ENCODE measurements at places on chromosomes 4 and X.

DNA sequence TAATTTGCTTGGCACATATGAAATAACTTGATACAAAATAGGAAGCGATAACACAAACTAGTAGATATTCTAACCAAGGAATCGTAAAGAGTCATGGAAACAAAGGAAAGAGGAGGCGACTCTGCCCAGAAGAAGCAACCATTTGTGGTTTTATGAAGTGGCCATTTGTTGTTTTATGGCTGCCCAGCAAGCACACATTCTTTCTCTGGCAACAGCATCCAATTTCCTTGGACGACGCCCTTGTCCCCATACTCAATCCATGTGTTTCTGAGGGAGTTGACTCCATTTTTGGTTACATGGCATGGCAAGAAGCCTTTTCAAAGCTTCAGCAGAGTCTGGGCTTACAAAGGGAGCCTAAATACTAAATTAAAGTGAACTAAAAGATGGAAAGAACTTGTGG lies 295.1 kb downstream of the INPP4B start:
- no peak for DNase-seq

DNA sequence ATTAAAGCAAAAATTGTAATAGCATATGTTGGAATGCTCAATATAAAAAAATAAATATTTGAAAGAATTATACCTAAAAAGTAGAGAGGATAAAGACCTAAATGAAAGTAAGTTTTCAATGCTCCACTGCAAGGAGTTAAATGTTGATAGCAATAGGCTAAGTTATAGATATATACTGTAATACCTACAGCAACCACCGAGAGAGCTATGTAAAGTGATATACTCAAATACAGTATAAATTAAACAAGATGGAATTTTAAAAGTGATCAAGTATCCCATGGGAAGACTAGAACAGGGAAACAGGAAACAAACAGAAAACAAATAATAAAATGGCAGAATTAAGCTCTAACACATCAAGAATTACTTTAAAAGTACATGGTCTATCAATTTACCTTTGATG lies 73.9 kb downstream of the CASP3 start:
- no peak for DNase-seq

DNA sequence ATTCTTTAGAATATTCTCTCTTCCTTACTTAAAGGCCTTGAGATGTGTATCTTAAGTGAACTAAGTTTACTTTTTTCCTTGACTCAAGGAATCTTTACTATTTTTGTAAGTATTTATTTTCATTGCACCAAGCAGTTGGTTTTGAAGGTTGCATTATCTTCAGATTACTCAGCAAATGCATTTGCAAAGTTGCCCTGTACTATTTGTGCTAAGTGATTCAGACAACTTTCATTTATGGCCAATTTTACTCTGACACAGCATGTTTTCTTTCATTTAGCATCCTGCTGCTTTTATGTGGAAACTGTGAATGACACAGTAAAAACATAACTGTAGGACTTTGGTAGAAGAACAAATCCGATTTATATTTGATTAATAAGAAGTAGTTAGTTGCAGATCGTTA lies 191.0 kb downstream of the CCSER1 start:
- no peak for DNase-seq

DNA sequence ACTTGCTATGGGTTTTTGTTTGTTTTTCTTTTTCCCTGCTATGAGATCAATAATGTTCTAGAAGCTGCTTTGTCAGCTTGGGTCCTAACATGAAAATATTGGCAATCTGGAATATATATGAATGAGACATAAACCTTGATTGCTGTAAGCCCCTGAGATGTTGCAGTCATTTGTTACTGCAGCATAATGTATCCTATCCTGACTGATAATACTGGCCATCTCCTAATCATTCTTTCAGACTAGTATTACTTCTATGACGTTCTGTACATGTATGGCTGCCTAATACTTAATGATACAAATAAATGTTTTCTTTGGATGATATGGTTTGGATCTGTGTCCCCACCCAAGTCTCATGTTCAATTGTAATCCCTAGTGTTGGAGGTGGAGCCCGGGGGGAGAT lies 19.3 kb upstream of the SLAIN2 start:
- DNase-seq = no peak

DNA sequence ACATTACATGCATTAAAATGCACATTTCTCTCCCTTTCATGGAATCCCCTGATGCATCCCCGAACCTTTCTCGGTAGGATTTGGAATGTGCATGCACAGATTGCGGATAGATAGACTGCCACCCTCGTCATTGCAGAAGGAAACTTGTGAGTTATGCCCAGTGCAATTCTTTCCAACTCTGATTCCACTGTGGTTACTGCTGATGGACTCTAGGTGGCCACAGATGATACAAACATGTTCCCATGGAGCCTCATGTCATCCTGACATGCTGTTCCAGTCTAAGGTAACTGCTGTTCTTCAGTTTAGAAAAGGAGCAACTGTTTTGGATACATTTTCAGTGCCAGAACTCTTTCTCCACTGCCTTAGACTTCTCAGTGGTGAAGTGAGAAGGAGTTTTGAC lies 9.1 kb upstream of the VCX3B start:
- DNase-seq = no peak

- DNase-seq = no peak
Measured at GRCh38 chr4:111678479-111678878, 466.8 kb upstream of the FAM241A start.

DNA sequence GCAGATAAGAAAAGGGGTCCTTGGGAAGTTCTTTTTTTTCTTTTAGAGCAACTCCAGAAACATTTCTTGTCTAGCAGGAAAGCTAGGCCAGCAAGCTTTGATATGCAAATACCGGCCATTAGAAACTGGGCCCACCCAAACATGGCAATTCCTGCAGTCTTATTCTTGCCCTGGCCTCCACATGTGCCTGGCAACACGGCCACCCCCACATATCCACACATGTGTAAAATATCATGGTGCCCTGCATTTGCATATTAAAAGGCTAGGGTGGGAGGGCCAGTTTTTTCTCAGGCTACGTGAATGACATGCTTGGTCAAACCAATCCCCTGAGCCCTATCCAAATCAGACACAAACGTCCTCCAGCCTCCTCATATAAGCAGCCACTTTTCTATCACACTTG lies 171.7 kb upstream of the ZCCHC13 start:
- no peak for DNase-seq

- DNase-seq = no peak
Measured at GRCh38 chr4:932713-933070, 432 bp downstream of the TMEM175 start.

- no peak for DNase-seq
Measured at GRCh38 chrX:42497356-42497755, 280.6 kb downstream of the PPP1R2C start.

GRCh38 chr4:54378461-54378860 lies 149.4 kb downstream of the PDGFRA start:
- DNase-seq = no peak

GRCh38 chrX:119218198-119218597 lies 17.9 kb upstream of the PGRMC1 start:
- no peak for DNase-seq

- DNase-seq = no peak
Measured at GRCh38 chr4:10051517-10052135, 30.3 kb upstream of the SLC2A9 start.

GRCh38 chr4:55121246-55121645 lies 4.1 kb downstream of the KDR start:
- DNase-seq = no peak

DNA sequence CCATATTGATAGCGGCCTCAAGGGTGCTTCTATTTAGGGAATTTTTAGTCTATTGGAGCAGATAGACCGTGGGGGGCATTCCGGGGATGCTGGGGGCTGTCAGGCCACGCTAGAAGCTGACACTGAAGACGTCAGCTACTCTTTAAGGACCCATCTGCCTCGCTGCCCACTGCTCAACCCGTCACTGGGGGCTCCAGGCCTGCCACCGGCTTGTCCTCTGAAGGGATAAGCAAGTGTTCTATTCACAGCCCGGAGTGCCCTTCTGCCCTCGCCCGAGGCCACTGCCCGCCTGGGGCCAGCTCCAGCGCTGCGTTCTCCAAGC lies 679 bp upstream of the MSL3 start:
- DNase-seq = no peak

DNA sequence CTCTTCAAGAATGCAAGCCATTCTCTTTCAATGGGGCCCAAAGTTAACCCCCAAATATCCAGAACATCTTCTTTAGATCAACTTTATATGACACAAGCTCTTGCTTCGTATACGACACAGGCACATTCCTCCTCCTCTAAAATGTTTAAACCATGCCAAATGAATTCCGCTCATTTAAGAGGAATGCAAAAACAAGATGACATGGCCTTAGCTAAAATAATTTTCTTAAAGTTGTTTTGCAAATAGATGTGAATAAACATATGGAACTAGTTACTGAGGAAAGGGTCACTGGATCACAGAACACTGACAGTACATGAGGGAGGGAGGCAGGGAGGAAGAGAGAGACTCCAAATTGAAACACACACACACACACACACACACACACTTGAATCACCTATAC lies 97.4 kb downstream of the RASL11B start:
- no peak for DNase-seq

DNA sequence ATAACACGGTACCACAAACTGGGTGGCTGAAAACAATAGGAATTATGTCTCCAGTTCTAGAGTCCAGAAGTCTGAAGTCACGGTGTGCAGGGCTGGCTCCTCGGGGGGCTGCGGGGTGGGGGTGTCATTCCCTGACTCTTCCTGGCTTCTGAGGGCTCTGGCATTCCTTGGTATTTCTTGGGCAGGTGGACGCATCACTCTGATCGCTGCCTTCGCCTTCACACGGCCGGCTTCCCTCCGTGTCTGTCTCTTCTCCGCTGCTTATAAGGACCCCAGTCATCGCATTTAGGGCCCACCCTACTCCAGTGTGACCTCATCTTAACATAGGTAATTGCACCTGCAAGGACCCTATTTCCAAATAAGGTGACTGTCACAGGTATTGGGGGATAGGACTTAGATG lies 134.6 kb downstream of the CPZ start:
- DNase-seq = no peak

- DNase-seq = no peak
Measured at GRCh38 chr4:79292008-79292407, 33.9 kb downstream of the NAA11 start.

DNA sequence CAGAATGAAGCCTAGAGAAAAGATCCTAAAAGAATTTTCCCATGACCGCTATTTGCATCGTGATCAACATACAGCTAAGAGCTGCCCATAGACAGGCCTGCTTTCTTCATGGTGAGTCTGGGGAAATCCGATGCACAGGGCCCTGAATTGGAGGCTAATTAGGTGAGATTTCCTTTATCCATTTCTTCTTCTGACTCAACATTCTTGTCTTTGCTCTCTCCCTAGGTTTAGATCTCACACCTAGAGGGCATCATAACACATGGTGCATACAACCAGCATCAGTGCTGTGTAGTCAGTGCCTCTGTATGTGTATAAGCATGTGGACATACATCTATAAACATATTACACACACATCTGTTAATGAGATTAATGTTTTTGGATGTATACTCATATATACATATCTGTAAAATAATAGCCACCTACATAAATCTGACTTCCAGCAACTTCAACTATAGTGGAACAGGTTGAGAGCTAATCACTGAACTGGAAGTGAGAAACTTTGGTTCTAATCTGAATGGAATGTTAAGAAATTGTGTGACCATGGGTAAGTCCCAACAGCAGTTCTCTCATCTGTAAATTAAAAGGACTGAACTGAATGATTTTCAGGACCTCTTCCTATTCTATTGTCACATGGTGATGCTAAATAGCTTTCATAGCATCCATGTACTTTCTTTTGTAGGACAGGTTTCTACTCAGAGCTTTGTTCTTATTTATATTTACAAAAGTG lies 17.5 kb downstream of the GATB start:
- no peak for DNase-seq

DNA sequence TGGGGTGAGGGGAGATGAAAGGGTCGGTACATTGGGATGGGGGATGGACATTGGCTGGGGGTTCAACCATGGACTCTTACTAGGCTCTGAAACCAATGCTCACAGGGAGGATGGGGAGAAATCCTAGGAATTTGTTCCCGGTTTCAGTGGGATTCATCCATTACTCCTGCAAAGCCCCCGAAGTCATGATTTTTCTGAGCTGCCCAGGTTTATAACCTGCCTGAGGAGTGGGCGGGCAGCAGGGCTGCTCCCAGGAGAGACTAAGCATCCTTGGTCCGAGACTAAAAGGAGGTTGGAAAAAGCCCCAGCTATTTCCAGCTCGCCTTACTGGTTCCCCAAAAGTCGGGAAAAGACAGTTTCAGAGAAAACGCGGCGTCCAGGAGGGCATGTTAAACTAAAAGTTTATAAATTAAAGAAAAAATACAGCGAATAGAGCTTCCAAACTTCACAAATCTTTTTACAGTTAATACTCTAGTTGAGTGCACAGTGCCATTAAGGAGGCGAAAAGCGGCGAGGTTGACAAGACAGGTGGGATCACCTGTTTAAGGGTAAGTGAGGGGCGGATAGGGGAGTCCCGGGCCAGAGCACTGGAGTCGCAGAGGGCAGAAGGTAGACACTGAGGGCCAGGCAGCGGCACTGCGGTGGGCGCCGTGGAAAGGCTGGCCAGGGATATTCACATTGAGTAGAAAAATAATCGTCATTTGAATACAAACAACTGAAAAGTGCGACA lies 3.7 kb downstream of the NKX3-2 start:
- no peak for DNase-seq

- DNase-seq = no peak
Measured at GRCh38 chr4:182385897-182386296, 142.7 kb downstream of the TENM3 start.

DNA sequence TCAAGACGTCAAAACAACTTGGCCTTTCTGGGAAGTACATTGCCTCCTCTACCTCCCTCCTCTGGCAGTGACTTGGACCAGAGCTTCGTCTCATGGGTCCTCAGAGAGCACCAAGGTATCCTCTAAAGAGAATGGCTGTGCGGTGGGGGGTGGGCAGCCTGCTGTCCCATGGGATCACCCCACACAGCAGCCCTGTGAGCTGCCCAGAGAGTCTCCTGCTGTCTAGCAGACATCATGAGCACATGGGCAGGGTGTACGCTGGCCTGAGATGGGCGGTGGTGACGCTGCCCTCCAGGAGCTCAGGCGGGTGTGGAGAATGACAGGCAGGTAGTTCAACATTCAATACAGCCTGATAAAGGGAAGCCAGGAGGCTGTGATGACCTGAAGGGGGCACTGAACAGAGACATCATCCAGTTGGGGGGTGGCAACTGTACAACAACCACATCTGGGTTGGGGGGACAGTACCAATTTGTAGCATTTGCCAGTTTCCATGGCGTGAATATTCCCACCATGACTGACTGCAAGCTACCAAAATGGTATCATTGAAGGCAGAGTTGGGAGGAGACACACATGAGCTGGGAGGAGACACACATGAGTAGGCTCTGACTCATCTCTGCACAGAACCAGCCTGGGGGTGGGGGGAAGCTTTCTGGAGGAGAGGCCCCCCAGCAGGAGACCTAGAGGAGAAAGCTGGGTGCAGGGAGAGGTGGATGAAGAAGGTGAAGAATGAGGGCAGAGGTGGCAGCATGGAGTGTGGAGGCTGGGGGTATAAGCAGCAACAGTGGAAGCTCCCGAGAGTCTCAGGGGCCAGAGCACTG lies 35.9 kb downstream of the C4orf50 start:
- no peak for DNase-seq

GRCh38 chrX:38636949-38637819 lies 75.8 kb downstream of the TSPAN7 start:
- no peak for DNase-seq

Data from testis (tissue), 5 donors.